Hematopoietic multipotent progenitor cell treated with erythropoietin and hydrocortisone succinate and interleukin-3 and kit ligand, for 15 days (in vitro differentiated cells): ENCODE measurements at places on chromosomes 6 and 20.

- DNase-seq: no peak
Measured at GRCh38 chr6:121767211-121767610, 331.8 kb downstream of the GJA1 start.

DNA sequence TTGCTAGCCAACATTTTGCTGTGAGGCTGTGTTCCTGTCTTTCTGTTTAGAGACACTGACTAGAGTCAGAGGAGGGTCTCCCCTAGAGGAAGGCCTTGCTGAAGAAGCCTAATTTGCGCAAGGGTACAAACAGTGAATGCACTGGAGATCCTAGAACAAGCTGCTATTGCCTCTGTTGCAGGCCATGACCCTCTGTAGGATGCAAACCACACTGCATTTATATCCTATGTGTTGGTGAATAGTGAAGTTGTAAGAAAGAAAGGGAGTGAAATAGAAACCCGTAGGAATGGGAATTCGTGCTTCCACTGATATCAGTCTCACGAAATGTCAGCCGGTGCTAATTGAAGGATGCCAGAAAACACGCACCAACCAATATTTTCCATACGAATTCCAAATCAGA is 88.2 kb downstream of the GJA1 start:
- no peak for DNase-seq

DNA sequence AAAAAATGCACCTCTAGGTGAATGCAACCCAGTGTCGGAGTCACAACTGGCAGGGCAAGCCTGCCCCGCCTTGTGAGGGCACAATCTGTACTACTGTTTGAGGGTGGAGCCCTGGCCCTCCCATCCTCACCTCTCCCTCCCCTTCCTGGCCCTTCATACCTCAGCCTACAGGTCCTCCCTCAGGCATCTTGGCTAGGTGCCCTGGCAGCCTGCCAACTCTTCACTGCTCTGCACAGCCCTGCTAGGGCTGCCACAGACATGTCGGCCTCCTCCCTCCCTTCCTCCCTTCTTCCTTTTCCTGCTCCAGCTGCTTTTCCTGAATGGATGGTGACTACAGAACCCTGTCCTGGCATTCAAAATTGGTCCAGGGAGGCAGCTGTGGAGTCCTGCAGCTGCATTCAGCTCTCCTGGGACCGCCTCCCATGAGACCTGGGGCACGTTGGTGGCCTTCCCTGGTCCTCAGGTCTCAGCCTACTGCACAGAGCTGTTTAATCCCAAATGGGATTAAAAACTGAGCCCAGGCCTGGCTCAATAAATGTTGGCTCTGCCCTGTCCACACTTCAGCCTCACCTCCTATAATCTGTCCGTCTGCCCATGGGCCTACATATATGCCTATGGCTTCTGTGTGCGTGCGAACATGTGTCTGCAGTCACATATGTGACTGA is 52.7 kb downstream of the CDH22 start:
- DNase-seq: peak; percentile 68

DNA sequence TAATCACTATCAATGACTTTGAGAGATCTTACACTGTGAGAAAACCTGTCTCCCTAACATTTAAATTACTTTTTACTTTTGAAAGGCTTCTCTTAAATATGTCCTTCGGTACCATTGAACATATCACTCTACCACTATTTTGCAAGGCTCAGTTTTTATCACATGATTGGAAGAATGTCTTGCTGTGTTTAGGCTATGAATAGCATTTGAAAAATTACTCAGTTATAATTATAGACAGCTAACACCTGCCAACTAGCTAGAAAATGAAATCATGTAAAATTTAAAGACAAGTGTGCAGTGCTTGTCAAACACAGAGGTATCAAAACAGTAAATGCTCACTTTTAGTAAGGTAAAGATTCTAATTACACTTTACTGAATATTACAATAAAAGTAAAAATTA is 11.0 kb downstream of the SESN1 start:
- no peak for DNase-seq

GRCh38 chr20:50562262-50562701 is 52.1 kb downstream of the PTPN1 start:
- no peak for DNase-seq

GRCh38 chr6:130794010-130794697 is 33.1 kb upstream of the SMLR1 start:
- no peak for DNase-seq

GRCh38 chr6:22447249-22448196 is 121.8 kb upstream of the HDGFL1 start:
- no peak for DNase-seq

- no peak for DNase-seq
Measured at GRCh38 chr6:41247288-41247865, 19.2 kb downstream of the TREML4 start.

GRCh38 chr6:130143709-130144108 is 79.0 kb downstream of the SAMD3 start:
- no peak for DNase-seq
